Renal cortex interstitium (tissue), 15 donors: ENCODE measurements at places on chromosomes 3 and 15. TPM values are rescaled to one million over a fixed set of nuclear protein-coding genes. Genes with fewer than 3 reads are reported as not detected.
A peak's percentile ranks its signal among the peaks of the same experiment; 100 is the strongest.

DNA sequence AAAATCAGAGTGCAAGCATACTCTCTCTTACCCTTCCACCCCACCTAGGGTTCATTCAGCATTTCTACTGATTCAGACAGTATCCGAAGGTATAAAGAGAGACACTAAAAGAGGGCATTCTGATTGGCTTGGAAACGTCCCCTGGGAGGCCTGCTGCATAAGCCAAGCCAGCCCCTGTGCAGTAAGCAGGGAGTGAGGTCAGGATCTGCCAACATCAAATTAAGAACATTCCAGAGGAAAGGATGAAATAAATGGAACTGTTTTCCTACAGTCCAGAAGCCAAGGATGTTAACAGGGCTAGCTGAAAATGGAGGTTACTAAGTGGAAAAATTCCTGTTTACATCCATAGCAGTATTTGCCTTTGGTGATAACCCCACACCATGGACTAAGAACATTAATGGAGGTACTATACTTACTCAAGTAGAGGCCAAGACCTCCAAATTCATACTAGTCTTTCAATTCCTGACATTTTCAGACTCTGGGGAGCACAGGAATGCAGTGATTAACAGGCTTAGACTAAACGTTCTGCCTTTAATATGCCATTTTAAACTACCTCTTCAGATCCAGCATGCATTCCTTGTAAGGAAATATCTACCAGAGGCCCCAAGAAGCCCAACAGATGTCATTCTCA lies 34.5 kb downstream of the NPTN start:
- no peak for DNase-seq

The GRAMD1C gene
- 18.8 TPM for polyA plus RNA-seq

DNA sequence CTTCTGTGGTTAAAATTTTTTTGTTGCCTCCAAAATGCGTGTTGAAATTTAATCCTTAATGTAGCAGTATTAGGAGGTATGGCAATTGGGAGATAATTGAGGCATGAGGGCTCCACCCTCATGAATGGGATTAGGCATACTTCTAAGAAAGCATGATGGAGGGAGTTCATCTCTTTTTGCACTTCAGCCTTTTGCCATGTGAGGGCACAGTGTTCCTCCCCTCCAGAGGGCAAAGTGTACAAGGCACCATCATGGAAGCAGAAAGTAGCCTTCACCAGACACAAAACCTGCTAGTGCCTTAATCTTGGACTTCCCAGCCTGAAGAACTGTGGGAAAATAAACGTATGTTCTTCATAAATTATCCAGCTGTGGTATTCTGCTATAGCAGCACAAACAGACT lies 429.5 kb downstream of the ZIC1 start:
- no peak for DNase-seq

- DNase-seq: peak; percentile 47
Measured at GRCh38 chr15:70559265-70560239, 203.8 kb downstream of the UACA start.

DNA sequence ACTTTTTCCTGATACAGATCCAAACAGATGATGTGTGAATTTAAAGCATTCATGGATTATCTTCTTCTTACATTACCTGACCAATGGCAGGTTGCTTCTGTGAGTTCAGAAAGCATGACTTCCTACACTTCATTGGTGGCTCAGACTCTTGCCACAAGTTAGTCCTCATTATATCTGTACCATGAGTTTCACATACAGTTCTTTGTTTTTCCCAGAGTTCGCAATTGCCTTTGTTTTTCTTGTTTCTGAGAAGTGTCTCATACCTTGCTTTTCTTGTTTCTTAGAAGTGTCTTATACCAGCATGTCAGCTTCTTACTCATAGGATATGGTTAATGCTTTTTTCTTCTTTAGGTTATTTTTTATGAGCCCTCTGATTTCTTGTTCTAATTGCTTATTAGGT lies 133.8 kb upstream of the TLE3 start:
- DNase-seq: no peak

DNA sequence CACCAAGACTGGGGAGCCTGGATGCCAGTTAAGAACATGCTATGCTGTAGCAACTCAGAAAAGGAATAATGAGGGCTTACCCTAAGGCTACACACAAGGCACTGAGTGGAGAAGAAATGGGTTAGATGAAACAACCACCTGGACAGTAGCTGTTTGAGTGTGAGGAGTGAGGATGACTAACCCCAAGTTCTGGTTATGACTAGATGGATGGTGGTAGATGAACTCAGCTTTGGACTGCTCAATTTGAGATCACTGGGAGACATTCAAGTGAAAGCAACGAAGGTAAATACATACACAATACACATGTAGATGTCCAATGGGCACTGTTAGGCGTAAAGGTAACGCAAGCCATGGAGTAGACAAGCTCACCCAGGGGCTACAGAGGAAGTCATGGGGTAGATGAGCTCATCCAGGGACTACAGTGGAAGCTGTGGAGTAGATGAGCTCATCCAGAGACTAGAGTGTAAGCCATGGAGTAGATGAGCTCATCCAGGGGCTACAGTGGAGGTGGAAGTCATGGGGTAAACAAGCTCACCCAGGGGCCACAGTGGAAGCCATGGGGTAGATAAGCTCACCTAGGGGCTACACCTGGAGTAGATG lies 98.3 kb downstream of the ANO10 start:
- DNase-seq: no peak

The RHCG gene
- 4.3 TPM for polyA plus RNA-seq

The NUP210 gene
- 24.8 TPM for polyA plus RNA-seq

DNA sequence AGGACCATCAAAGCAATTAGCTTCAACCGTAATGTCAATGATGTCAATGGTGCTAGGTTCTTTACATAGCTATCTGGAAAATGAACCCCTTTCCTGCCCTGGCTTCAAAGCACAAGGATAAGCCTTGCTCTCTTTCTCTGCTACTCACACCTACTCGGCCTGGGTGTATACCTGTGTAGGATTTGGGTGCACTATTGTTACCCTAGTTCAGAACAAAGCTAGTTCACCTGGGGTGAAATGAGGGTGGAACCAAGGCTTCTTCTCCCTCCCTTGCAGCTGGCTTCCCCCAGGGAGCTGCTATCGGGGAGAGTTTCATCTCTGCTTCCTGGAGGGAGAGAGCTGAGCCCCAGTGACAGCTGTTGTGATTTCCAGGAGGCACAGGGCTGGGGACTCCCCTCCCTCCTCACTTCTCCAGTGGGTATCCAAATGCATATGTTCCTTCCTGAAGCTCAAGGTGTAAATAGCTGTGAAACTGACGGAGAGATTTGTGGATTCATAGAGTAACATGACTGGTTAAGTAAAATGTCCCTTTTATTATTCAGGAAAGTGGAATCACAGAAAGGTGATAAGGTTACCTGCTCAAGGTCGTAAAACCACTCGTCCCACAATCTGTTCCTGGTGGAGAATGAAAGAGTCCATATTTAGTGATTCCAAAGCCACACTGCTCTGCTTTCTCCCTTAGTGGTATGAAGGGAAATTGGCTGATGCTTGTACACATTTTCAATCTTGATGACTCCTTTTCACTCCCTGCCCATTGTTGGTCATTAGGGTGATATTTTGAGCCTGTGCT lies 11.8 kb upstream of the C3orf70 start:
- DNase-seq: no peak

DNA sequence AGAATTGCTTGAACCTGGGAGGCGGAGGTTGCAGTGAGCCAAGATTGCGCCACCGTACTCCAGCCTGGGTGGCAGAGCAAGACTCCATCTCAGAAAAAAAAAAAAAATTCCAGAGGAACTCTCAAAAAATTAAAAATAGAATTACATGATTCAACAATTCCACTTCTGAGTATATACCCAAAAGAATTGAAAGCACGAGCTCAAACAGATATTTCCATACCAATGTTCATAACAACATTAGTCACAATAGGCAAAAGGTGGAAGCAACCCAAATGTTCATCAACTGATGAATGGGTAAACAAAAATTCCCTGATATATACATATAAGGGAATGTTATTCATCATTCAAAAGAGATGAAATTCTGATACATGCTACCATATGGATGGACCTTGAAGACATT lies 16.9 kb upstream of the MORF4L1 start:
- DNase-seq: no peak

The SI gene
- polyA plus RNA-seq: not detected

The PLA2G4D gene
- 0.03 TPM for polyA plus RNA-seq

DNA sequence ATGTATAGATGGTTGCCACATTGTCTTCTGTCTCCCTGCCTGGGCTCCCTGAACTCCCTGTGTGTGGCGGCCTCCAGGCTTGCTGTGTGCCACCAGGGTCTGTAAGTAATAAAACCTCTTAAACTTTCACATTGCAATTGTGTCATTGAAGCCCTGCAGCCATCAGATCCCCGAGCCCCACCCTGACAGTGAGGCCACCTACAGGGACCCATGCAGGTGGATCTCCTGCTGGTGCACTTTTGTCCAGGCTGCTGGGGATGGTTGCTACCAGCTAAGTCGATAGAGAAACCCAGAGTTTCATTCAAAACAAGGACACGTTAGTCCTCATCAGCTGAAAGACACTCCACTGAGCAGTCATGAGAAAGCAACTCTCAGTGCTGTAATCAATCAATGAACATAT lies 133.6 kb upstream of the PRICKLE2 start:
- no peak for DNase-seq
